ENCODE measurements at places on chromosomes 13 and 19.

- DNase-seq, result no peak
Observed at GRCh38 chr19:50496189-50497021, 14.6 kb downstream of the JOSD2 start.

DNA sequence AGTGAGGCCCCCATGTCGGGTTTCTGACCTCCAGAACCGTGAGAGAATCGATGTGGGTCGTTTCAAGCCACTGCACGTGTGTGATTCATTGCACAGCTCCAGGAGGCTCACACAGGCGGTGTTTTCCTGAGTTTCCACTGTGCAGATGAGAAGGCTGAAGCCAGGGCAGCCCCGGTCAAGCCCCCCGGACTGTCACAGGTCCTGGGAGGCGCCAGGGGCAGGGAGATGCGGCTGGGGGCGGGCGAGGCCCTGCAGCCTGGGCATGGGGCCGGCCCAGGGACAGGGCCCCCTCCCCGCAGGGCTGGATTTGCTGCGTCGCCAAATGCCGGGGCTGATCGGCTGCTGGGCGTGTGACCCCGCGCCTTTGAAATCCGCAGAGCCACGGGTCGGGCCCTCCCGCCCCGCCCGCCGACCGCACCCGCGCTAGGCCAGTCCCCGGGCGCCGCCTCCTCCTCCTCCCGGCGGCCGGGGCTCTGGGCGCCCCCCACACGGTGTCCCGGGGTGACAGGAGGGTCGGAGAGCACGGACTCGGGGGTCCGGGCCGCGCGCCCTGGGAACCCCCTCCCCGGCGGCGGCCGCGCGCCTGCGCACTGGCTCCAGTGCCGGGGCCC lies 9.9 kb upstream of the MKNK2 start:
- no peak for DNase-seq

GRCh38 chr13:110653851-110654250 lies 38.5 kb downstream of the NAXD start:
- no peak for DNase-seq

DNA sequence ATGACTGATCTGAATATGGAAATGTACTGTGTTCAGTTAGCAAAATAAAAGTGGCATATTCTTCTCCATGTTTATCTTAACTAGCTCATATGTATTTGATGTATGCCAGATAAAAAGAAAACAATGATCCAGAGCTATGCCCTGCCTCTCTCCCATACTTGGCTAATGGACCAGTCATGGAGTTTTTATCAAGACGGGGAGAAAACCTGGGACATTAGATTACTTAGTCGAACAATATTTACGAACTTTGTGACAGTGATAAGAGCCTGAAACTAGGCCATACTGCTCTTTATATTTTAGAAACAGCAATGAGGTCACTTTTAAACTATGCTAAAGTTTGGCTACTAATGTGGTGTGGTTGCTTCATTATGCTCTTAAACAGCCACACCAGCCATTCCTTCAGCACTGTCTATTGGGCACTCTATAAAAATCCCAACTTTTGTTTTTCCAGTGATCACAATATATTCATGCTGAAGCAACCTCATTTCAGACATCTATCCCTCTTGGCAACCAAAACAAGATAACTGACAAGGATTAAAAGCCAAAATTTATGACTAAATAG lies 265.0 kb downstream of the FGF14 start:
- no peak for DNase-seq

GRCh38 chr19:19849056-19849455 lies 16.6 kb upstream of the ZNF253 start:
- no peak for DNase-seq

- no peak for DNase-seq
Observed at GRCh38 chr19:39347332-39348164, 5.3 kb downstream of the SAMD4B start.

GRCh38 chr13:25744178-25744577 lies 307.6 kb downstream of the SHISA2 start:
- DNase-seq, result no peak

DNA sequence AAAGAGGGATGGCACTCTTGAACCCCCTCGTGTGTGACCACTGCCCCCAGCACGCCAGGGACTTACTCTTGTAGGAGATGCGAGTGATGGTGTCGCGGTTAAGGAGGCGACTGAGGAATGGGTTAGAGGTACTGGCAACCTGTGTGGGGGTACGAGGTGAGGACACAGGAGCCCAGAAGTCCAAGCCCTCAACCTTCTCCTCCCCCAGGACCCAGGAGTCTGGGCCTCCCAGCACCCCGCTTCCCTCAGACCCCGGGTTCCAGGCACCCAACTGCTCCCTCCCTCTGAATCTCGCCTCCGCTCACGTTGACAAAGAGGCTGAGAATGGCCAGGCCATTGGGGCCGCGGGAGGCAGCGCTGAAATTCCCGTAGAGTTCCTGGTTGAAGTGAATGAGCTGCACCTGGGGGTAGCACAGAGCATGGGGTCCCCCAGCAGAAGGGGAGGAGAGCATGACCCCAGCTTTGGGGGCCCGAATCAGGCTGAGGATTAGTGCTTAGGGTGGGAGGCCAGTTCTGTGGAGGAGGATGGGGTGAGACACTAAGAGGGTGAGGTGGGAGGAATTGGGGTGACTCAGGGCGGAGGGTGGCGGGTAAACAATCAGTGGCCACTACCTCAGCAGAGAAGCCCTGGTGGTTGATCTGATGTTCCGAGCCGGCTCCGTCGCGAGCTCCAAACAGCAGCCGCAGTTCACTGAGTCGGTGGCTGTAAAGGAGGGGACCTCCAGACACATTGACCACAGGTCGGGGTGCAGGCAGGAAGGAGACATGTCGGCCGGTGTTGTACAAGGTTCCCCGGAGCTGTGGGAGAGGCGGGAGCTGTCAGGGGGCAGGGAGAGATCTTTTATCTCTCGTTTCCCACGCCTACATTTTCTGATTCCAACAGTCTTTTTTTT lies 2.5 kb upstream of the DBP start:
- DNase-seq, result no peak

DNA sequence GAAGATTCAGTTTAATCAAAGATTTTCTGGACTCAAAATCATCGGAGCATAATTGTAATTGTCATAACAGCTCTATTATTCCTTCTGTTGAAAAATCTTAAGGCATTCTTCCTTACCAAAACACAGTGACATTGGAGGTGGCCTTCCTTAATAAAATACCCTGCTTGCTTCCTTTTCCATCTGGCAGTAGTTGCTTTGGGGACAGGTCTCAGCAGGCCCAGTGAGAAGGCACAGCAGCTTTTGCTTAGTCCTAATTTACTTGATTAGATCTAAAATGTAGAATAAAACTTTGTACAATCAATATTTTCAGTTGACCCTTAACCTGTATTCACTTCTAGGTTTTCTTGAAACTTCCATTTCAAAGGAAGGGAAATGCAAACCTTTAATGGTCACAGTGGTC lies 471.6 kb downstream of the PCDH20 start:
- DNase-seq, result no peak

DNA sequence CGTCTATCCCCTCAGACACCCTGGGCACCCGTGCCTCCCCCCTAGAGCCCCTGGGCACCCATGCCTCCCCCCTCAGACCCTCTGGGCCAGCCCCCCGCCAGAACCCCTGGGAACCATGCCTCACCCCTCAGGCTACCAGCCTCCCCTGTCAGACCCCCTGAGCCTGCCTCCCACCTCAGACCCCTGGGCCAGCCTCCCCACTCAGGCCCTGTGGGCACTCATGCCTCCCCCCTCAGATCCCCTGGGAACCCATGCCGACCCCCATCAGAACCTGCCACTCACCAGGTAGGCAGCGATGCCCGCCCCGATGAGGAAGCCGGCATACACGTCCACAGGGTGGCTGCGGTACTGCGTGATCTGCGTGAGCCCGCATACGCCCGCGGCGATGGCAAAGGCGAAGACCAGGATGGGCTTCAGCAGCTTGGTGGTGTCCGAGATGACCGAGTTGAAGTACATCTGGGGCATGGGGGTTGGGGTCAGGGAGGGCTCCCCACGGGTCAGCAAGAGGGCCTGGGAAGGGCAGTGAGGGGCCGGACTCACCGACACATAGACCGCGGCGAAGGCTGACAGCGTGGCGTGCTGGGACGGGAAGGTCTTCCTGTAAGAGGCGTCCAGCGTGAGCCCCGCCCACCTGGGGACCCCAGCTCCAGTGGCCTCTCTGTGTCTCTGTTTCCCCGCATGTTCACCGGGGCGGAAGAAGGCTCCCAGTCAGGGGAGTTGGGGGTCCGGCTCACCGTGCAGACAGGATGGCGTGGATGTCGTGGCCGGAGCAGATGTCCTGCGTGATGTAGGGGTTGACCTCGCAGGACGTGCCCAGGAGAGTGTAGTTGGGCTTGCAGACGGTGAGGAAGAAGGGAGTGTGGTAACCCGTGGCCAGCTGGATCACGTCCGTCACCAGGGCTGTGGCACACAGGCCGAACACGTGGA lies 7.3 kb downstream of the PLPPR3 start:
- no peak for DNase-seq

GRCh38 chr19:48720251-48720612 lies 707 bp upstream of the MAMSTR start:
- no peak for DNase-seq

DNA sequence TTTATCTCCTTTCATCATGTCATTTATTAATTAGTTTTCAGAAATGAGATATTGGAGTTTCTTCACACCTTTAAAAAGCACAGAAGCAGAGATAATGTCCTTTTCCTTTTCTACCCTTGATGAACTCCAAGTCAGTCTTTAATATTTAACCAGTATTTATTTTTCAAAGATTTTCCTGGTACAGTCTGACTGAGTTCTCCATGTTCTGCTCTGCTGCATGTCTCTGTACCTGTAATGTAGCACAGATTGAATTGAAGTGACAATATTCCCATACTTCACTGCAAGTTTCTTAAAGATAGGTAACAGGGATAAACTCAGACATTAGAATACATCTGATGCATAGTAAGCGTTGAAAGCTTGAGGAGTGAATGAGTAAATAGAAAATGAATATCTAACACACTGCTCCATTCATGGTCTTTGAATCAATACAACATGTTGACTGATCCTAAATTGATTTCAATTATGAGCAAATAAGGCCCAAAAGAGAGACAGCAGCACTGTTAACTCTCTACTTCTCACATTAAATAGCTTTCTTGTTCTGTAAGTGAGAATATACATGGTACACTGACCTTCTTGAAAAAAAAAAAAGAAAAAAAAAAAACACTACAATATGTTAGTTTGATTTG lies 1323.6 kb upstream of the PRR20A start:
- DNase-seq, result no peak

DNA sequence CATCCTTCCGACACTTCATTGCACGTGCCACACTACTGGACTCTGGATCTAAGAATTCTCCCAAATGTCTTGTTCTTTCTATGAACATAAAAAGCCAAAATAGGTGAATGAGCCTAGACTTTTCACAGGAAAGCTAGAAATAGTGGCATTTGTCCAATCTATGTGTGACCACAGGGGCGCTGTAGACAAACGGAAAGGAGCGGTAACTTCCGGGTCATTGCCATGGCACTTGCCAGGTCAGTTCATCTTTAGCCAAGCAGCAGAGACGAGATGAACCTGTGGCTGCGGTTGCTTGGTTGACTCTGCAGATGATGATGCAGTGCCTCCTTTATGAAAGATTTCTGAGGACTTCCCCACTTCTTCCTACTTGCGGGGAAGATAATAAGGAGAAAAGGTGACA lies 65.6 kb downstream of the ADGRE1 start:
- DNase-seq, result no peak

GRCh38 chr19:17855280-17856152 lies 4.2 kb upstream of the RPL18A start:
- peak; percentile 82 for DNase-seq

- DNase-seq, result peak; percentile 31
Observed at GRCh38 chr13:29954082-29955028, 103.9 kb upstream of the UBL3 start.

DNA sequence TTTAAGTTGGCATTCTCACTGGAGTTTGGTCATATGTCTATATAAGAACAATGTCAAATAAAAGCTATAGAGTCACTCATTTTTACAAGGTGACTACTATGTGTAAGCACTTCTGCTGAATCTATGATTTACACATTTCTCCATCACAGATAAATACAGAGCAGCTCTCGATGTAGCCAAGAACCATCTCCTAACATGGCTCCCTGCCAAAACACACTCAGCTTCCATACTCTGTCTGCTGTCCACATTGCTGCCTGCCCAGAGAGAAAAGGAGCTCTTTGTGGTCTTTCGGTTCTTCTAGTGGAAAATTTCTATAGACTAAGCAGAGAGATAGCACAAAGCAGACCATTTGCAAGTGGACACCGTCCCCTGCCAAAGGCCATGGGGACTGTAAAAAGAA lies 190.9 kb upstream of the KLF12 start:
- no peak for DNase-seq

DNA sequence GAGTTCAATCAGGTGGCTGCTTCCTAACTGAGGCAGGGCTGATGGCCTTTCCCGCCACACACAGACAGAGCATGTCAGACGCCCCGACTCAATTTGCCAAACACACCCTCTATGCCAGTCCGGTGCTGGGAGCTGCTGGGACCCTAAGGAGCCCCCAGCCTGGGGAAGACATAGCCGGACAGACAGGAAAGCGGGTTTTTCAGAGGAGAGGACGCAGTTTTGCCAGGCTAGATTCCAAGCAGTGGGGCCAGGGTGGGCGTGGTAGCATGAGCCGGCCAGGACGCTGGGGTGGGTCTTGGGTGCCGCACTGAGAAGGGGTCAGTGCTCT lies 19.8 kb downstream of the MAST3 start:
- DNase-seq, result no peak

DNA sequence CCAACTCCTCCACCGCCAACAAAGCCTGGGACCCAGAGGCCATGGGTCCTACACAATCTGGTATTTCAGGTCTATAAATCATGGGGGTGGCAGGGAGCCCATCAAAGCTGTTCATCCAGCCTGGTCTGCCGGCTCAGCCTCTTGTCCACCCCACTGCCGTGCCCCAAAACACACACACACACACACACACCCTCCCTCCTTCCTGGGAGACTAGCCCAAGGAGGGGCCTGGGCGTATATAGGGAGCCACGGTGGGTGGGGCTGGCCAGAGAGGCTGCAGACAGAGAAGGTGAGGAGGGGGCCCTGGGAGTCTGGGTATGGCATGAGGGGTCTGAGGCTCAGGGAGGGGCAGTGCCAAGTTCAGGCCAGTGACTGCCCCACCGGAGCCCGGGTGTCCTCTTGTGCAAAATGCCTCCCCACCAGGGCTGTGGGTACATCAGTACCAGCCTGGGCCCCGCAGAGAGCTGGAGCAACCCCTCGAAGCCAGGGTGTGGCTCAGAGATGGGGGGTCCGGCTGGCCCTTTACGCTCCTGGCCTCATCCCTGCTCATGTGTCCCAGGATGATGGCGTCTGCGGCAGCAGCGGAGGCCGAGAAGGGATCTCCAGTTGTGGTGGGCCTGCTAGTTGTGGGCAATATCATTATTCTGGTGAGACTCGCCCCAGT lies at the start of gene UPK1A:
UPK1A (plus strand) TSS at position 267 of the 663 bp plus-strand sequence; CDS start at position 563, 296 bp downstream.
- no peak for DNase-seq

DNA sequence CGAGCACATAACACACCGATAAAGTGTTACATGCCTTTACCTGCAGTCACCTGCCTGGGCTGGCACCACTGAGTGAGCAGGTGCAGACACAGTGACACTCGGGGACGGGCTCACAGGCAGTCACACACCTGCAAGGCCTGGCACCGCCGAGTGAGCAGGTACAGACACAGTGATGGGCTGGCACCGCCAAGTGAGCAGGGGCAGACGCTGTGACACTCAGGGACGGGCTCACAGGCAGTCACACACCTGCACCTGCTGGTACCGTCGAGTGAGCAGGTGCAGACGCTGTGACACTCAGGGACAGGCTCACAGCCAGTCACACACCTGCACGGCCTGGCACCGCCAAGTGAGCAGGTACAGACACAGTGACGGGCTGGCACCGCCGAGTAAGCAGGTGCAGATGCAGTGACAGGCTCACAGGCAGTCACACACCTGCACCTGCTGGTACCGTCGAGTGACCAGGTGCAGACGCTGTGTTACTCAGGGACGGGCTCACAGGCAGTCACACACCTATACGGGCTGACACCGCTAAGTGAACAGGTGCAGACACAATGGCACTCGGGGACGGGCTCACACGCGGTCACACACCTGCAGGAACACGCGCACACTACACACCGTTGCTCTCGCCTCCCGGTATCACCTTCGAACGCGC lies 470 bp downstream of the ZNF835 start:
- no peak for DNase-seq

All from stimulated activated CD4-positive, alpha-beta T cell treated with anti-CD3 and anti-CD28 coated beads, Interleukin-2, amount 100 ng/mL, for 4 hours (primary cell).